ENCODE measurements at places on chromosomes 7 and 10.

- DNase-seq: no peak
These were observed 2.7 kb upstream of the PPP2R2D start for GRCh38 chr10:131898061-131898460.

DNA sequence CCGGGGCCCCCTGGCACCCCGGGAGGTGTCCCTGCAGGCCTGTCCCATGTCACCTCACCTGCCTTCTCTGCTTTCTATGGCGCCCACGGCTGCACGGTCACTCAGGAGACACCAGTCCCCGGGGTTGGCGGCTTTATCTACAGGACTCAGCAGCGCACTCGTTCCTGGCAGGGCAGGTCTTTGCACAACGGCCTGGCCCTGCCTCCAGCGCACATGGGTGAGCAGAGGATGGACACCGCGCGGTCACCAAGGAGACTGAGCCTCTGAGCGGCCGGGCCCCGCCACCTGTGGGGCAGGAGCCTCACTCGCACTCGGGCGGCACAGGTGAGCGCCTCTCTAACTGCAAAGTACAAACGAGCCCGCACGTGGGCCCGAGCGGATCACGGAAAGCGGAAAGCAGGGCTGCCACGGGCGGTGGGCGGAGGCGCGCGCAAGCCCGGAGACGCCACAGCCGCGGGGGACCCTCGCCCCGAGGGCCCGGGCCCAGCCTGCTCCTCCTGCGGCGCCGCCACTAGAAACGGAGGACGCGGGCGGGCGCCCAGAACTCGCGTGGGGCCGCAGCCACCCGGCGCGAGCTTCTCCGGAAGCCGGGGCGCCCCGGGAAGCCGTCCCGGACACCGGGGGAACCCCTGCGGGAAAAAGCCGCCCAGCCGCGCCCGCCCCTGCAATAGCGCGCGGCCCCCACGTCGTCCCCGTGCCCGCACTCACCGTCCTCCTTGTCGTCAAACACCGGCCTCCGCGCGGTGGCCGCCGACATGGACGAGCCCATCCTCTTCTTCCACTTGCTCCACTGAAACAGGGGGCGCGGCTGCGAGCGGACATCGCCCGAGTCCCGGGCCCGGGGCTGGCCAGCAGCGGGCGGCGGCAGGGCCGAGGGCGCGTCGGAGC lies 642 bp downstream of the STK32C start:
- peak; percentile 44 for DNase-seq

- DNase-seq: no peak
These were observed 87.4 kb upstream of the PHYHIPL start for GRCh38 chr10:59088912-59089573.

DNA sequence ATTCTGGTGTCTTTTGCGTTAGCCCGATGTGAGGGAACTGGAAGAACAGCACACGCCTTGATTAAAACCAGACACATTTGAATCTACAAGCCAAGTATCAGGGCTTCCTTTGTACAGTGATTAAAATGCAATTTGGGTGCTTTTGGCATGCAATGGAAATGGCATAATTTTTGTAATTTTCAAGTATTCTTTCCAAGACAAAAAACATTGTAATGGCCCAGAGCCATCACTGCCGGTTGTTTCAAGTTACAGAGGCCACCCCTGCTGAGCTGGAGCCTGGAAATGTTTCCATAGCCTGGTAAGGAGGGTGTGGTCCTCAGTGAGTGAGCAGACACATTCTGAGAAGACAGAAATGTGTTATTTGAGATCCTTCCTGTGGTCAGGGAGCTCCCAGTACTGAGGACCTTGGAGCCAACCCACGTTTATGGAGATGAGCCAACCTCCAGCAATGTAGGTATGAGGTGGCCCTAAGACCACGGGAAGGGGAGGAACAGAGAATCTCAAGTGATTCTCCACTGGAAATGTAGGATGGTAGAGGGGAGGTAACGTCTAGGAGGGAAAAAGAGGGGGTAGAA lies 20.9 kb downstream of the TEX36 start:
- DNase-seq: peak; percentile 52

- DNase-seq: peak; percentile 52
These were observed 627 bp downstream of the DUSP5 start for GRCh38 chr10:110498087-110498981.

- DNase-seq: no peak
These were observed 2.2 kb upstream of the SKIDA1 start for GRCh38 chr10:21527598-21528235.

GRCh38 chr7:149802966-149803365 lies 29.6 kb upstream of the ZNF467 start:
- no peak for DNase-seq

GRCh38 chr7:12839508-12840153 lies 152.2 kb downstream of the ARL4A start:
- DNase-seq: peak; percentile 37

GRCh38 chr7:132028144-132028920 lies 471.9 kb upstream of the PODXL start:
- peak; percentile 91 for DNase-seq

DNA sequence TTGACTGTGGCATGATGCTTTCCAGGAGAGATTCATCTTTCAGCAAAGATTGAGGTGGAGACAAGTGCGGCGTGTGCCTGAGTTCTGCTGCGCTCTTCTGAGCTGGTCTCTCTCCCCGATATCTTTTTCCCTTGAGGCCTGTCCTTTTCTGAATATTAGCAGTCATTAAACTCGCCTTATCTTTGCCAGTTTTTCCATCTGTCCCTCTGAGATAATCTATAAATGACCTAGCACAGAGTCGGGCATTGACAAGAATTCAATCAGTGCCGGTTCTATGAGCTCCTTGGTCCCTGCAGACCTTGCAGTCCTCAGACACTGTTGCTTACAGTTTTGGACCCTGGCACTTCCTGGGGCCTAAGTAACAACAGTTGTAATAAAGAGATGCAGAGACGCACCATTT lies 89.7 kb upstream of the IKZF1 start:
- DNase-seq: no peak

DNA sequence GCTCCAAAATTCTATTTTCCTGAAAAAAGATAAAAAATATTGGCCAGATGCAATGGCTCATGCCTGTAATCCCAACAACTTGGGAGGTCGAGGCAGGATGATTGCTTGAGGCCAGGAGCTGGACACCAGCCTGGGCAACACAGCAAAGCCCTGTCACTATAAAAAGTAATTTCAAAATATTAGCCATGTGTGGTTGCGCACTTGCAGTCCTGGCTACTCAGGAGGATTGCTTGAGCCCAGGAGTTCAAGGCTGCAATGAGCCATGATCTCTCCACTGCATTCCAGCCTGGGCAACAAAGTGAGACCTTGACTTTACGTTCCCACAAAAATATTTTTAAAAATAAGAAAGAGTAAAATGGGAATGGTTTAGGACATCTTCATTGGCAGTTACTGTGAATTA lies 104.1 kb upstream of the AFAP1L2 start:
- no peak for DNase-seq

DNA sequence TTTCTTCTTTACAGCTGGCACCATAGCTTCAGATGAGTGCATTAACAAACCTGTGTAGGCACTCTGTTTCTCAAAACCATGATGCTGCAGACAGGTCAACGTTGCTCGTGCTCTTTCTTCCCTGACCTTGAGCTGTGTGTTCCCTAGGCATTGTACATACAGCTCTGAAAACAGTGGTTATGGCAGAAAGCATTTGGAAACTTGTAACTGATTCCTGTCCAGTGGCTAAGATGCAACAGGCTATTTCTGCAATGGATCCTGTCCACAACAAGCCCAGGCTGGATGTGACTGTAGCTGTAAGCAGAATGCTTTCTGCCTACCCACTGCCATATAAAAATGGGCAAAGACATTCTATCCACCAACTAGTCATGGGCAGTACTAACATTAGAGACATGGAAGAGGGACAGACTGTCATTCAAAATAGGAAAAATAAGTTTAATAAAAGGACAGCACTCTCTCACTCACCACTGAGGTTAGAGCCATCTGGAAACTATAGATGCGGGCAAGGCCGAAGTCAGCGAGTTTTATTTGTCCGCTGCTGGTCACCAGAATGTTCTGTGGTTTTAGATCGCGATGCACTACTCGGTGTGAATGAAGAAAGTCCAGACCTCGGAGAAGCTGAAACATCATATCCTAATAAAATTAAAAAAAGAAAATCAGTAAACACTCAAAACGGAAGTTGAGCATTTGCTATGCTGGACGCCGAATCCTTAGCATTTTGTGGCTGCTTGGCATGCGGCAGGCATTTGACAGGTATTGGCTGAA lies 111.0 kb downstream of the CDK6 start:
- no peak for DNase-seq

DNA sequence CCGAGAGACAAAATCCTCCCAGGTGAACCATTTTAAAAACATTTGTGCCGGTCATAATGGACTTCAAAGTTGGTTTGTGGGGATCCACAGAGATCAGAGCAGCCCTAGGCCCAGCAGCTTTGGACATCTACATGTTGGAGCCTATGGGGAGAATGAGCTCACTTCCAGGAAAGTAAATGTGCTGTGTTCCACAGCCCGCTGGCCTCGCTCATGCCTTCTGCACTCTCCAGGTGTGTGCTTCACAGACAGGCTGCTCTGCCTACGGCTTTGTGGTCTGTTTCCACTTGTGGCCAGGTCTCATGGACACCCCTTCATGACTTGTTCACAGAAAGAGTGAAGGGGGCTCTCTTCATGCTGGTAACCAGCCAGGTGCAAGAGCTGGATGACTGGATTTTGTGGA lies 141.6 kb downstream of the ADARB2 start:
- no peak for DNase-seq

GRCh38 chr7:159139202-159139601 lies 5.5 kb downstream of the VIPR2 start:
- no peak for DNase-seq

GRCh38 chr10:98555021-98555619 lies 108.4 kb upstream of the HPS1 start:
- DNase-seq: peak; percentile 42

DNA sequence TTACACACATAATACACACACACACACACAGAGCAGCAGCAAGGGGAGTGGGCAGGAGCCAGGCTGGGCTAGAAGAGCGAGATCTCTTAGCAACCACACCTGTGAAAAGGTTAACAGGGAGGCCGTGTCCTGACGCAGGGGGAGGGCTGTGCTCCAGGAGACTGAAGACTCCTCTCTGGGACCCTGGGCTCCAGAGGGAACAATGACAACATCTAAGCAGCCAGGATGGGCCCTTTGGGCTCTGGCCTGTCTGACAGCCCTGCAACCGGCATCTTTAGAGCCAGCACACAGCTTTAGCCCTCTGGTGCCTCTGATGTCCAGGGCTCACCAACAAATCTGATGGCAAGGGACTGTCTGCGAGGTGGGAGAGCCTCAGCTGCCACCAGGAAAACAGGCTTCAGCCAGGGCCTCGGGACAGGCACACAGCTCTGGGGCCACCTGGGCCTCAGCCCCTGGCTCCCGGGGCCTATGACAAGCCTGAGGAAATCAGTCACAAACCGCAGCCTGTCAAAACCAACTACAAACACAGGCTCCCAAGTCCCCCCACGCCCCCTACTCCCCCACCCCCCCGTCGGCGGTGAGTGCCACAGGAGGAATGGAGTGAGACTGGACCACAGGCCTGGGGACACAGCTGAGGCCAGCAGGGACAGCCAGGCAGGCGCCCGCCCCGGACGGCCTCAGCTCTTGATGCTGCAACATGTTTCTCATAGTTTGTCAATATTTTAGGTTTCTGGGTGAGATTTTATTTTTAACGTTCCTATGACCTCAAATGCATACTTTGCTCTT lies 102.8 kb downstream of the TNS3 start:
- DNase-seq: no peak

DNA sequence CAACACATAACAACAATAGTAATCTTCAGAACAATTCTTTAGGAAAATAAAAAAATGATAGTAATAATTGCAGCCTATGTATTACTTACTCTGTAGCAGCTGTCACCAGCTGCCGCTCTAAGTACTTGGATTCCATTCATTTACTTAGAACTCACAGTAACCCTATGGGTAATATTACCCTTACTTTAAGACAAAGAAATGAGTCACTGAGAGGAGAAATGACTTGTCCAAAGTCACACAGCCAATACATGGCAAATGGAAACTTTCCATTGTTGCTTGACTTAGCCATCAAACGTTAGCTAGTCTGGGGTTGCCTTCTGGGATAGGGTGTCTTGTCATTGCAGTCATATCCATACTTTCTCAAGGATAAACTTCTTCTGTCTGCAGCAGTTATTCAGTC lies 3.6 kb downstream of the CCNY start:
- peak; percentile 25 for DNase-seq

GRCh38 chr10:76881477-76882220 lies 756.0 kb downstream of the KCNMA1 start:
- DNase-seq: peak; percentile 17

DNA sequence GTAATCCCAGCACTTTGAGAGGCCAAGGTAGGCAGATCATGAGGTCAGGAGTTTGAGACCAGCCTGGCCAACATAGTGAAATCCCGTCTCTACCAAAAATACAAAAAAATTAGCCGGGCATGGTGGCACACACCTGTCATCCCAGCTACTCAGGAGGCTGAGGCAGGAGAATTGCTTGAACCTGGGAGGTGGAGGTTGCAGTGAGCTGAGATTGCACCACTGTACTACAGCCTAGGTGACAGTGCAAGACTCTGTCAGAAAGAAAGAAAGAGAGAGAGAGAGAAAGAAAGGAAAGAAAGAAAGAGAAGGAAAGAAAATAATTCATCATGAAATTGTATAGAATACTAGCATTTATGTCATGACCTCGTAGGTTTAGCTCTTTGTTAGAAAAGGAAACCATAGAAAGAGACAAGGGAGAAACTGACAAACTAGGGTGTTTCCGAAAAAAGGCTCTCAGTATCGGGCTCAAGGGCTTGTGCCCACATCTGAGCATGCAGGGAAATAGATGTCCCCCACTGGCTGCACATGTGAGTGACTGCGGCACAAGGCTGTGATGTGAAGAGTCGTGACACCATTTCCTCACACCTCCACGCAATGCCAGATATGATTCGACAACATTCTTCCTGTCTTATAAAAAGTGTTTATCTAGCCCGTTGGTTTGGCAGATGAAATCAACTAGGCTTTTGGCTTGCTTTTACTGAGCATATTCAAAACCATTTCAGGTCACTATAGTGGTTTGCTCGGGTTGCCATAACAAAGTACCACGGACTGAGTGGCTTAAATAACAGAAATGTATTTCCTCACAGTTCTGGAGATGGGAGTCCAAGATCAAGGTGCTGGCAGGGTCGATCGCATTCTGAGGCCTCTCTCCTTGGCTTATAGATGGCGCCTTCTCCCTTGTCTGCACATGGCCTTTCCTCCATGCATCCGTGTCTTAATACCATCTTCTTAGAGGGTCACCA lies 2.0 kb downstream of the SRGN start:
- no peak for DNase-seq

DNA sequence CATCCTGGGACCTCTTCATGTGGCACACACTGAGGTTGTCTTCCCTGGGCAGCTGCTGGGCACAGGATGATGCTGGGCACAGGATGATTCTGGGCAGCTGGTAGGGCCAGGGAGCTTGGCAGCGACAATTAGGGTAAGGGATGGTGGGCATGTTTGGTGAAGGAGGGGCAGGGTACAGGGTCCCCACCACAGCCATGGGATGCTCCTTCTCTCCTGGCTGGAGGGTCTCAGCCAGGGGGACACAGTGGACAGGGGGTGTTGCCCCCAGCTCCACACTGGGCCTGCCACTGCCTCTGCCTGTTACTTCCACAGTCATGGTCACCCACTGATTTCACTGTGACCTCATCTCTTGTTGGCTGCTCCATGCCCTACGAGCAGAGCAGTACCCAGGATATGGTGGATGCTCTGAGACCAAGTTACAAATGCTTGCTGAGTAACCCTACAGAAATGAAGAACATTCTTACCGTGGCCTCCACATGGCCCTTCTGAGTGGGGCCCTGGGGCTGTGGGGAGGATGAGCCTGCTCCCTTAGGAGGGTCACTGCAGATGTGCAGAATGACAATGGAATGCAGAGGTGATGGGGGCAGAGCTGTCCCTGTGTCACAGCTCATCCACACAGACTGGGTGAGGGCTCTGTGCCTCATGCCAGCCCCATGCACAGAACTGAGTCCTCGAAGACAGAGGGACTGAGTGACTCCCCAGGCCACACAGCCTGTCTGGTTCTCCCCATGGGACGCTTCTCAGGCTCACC lies 28.4 kb upstream of the RET start:
- DNase-seq: no peak

Data from epithelial cell of esophagus (primary cell).